Left ventricle myocardium superior (tissue), 1 donor: ENCODE measurements at places on chromosomes 7 and 10.
A peak's percentile ranks its signal among the peaks of the same experiment; 100 is the strongest.

DNA sequence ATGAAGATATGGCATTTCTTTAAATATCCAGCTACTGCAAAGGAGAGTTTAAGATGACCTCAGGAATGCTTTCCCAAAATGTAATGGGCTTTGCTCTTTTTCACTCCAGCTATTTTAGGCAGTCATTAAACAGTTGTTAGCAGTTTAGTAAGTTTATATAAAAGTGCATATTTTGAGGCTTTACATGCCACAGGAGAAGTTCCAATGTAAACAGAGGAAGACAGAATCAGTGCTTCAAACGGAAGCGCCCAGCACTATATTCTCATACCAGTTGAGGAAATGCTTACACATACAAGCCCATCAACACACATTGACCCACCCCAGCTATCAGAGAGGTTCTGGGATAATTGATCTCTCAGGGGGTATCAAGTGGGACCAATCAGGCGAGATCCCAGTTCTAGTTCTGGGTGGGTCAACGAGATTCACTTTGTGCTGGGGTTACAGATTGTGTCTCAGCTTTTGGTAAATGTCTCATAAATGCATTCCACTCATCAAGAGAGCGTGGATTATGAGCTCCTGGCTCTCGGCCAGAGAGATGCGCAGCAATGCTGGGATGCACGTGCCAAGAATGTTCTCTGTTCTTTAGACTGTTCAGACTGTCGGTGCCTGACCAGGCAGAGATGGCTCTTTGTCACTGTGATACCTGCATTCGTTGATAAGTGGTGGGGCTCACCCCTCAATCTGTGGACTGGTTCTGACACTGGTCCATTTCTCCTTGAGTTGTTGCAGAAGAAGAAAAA lies 55.0 kb downstream of the CACNB2 start:
- peak; percentile 33 for DNase-seq

GRCh38 chr7:75650681-75651080 lies 88.1 kb downstream of the HIP1 start:
- DNase-seq: peak; percentile 80

DNA sequence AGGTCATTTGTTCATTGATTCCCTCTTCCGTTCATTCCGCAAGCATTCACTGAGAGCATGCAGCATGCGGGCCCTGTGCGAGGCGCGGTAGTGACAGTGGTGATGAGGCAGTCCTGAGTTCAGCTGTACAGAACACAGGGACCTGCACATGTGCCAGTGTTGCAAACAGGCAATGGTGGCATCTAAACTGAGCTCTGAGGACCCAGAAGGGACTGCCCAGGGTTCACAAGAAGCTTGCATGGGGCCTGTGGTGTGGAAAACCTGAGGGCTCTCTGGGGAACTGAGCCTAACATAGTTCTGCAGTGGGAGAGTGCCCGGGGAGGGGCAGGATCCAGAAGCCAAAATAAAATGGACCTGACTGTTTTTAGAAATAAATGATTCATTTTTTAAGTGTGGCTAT lies 13.2 kb downstream of the ZNF488 start:
- DNase-seq: no peak

- DNase-seq: no peak
Measured at GRCh38 chr10:22710139-22710745, 4.1 kb downstream of the PIP4K2A start.

DNA sequence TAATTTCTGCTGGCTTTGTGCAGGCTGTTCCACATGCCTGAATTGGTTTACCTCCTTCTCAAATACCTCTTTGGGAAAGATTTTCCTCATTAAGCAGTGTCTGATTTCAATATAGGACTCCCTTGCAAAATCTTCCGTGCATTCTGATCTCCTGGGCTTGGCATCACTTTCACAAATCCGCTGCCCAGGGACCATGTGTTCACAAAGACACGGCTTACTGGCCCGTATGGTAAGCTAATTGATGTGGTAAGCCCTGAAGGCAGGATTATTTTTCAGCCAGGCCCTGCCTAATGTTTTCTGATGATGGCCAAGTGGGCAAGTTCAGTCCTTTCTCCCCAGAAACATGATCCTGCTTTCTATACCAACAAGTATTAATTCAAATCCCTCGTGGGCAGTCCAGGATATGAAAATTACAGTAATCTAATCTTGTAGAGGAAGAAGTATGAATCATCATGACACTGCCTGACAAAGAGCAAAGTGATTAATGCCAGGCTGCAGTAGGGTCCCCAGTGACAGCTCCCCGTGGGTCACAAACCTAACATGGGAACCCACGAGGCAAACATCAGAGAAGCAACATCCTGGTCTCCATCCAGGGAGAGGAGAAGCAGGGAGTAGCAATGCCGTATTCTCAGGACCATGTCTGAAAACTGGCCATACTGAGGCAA lies 11.6 kb upstream of the SVIL start:
- DNase-seq: no peak

DNA sequence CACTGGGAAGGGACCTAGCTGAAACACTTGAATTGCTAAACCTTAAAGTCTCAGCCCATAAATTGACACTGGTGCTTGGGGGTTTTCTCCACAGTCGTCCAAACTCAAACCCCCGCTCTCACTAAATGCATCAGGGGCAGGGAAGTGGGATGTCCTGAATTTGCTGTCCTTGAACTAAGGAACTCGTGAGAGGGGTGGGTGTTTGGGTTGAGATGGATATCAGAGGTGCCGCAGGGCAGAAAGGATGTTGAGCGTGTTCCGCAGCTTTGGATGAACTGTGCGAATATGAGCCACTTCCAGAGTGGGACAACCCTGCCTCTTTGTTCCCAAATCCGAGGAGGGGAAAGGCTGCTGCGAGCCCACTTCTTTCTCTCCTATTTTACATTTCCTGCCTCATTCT lies 90.3 kb upstream of the LYZL2 start:
- no peak for DNase-seq
